ENCODE measurements at places on chromosomes 5 and 9. TPM values are rescaled to one million over a fixed set of nuclear protein-coding genes. Genes with fewer than 3 reads are reported as not detected.

RNF183 gene
- not detected for total RNA-seq

ALAD gene
- 48.6 TPM for total RNA-seq

LCN10 gene
- 0.33 TPM for total RNA-seq

DBH gene
- total RNA-seq, result not detected

PKD2L2 gene
- total RNA-seq, result not detected

RNF224 gene
- total RNA-seq, result 0.07 TPM

TMEM174 gene
- total RNA-seq, result not detected

DEPDC1B gene
- 0.63 TPM for total RNA-seq

DND1 gene
- total RNA-seq, result 0.13 TPM

PRR7 gene
- total RNA-seq, result 11.4 TPM

MSANTD3 gene
- 59.2 TPM for total RNA-seq

TMC1 gene
- 0.59 TPM for total RNA-seq

KIF24 gene
- total RNA-seq, result 1.2 TPM

GAS1 gene
- 11.6 TPM for total RNA-seq

Data from smooth muscle cell of the pulmonary artery (primary cell).